ENCODE measurements at places on chromosomes 7 and 10. TPM values are rescaled to one million over a fixed set of nuclear protein-coding genes. Genes with fewer than 3 reads are reported as not detected.

- DNase-seq: no peak
Measured at GRCh38 chr10:119496273-119496672, 46.2 kb downstream of the RGS10 start.

DNA sequence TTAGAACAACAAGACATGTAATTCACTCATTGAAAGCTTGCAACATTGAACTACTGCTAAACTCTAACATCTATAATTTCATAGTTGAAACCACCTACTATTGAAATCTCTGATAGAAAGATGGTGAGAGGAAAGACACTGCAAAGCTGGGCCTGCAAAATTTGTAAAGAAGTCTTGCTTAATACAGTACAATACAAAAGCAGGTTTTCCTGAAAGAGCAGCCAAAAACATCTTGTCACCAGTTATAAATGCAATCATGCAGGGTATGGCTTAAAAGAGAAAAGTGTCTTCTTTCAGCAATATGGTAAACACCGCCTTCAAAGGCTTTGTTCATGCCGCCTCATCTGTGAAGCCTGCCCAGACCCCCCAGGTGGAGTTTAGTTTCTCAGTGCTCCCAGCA, 109.2 kb downstream of the ANK3 start:
- DNase-seq: no peak

- no peak for DNase-seq
Measured at GRCh38 chr7:34991938-34992840, 45.1 kb downstream of the DPY19L1 start.

- DNase-seq: no peak
Measured at GRCh38 chr10:72173619-72174296, 42.1 kb upstream of the ANAPC16 start.

- no peak for DNase-seq
Measured at GRCh38 chr10:59984415-59984814, 78.1 kb upstream of the CCDC6 start.

DNA sequence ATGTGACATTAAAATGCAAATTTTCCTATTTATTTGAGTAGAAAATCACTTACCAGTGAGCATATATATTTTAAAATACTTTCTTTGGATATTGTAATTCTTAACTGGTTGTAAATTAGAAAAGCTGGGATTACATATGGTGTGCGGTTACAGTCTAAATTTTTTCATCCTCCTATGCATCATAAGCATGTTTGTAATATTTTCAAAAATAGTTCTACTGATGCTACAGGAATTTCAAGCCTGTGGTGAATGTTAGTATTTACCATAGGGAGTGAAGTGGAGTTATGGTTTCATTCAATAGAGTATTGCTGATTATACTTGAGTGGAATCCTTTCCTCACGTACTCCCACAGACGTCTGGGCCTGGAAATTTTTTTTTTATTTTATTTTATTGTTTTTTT, 34.6 kb upstream of the ST7 start:
- DNase-seq: no peak

DNA sequence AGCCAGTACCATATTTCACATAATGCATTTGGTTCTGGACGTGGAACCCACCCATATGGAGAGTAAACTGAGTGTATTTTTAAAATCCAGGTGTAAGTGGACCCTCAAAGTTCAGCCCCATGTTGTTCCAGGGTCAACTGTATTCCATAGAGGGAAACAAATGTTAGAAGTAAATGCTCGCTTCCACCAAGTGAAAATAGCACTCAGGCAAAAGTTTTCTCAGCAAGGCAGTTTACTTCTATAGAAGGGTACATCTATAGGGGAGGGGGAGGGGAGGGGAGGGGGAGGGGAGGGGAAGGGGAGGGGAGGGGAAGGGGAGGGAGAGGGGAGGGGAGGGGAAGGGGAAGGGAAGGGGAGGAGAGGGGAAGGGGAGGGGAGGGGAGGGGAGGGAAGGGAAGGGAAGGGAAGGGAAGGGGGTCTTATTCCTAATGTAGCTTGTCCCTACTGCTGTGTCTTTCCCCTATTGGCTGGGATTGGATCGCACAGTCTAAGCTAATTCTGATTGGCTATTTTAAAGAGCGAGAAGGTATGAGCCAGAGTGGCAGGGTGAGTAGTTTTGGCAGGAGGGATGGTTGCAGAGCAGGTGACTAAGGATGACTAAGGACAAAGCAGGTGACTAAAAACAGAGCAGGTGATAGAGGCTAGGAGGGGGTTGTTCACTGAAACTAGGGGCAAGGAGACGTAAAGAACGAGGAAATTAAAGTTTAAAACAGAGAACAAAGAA, 29.1 kb downstream of the GARIN1A start:
- no peak for DNase-seq

DNA sequence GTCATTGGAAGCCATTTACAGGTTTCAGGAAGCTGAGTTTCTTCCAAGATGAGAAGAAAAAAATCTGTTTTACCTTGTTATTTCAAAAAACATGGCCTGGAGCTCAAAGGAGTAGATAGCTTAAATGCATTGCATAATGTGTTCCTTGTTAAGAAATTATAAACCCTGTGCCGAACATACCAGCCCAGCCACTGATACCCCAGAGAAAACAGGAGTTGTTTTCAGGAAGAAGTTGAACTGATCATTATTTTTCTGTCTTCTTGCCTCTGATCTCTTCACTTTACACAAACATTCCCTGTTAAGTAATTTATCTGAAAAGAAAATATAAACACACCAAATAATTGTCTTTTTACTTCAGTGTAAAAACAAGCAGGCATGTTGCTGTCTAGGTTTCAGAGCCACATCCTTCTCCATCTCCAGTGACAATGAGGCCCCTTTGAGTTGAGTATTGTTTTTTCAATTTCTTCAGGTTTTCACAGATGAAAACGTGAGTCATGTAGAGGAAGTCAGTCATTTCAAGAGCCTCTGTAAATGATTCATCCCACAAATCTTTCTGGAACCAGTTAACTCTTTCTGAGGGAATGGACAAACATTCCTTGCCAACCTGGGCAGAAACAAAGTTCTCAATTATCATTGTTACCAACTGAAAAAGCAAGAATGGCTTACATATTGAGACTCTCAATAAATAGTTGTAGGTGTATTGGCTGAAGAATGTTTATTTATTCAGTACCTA, 244.2 kb downstream of the IPMK start:
- no peak for DNase-seq

EBLN1 gene
- not detected for total RNA-seq

SNX10 gene
- total RNA-seq: 6.1 TPM

ABCC2 gene
- total RNA-seq: 0.39 TPM

IGFBP3 gene
- total RNA-seq: 0.17 TPM

MYL10 gene
- not detected for total RNA-seq
